ENCODE measurements at places on chromosomes 3 and 15.

DNA sequence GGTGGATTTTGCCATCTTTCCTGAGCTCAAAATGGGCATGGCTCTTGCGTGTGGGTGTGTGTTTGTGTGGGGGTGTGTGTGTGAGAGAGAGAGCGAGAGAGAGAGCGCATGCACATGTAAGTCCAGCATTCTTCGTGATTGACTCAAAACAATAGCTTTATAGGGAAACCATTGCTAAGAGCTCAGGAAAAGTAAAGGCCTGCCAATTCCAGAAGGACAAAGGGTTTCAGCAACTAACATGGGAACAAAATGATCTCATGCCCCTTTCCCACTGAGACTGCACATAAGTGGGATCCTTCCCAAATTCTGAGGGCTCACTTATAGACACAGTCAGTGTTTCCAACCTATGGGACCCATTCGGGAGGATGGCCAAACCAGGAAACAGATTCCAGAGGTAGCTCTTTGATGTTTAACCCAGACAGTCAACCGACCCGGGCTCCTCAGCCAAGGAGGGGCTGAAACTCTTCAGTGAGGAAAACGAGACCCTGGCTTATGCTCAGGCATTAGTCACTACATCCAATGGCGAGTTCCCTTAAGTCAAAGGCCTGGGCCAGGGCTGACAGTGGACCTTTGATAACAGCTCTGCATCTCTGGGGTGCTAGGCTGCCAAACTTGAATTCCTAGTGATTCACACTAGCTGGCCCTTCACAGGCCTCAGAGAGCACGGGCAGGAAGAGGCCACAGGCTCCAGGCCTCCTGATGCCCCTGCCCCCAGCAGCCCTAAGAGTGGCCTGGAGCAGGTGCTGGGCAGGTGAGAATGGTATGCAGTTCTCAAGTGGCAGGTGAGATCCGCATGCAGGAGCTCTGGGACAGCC is 305.0 kb upstream of the C2CD4B start:
- no peak for DNase-seq

DNA sequence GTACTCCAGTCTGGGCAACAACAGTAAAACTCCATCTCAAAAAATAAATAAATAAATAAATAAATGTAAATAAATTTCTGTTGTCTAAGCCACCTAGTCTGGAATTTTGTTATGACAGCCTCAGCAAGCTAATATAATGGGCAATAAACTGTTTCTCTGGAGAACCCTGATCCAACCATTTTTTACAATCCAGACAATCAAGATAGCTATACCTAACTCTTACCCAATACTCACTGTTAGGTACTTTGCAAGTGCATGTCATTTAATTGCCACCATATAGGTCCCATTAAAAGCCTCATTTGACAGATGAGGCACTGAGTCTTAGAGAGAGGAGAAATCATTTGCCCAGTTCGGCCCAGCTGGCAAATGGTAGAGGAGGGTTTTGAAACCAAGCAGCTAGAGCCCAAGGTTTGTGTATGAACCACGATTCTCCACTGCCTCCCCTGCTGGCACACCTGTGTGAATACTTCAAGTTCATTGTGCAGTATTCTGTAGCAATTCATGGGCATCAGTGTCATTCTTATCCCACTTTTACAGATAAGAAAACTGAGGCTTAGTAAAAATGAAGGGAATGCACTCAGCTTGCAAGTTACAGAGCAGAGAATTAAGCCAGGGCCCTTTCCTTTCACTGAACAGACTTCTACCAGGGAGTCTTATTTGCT is 107.0 kb upstream of the UBE2E1 start:
- DNase-seq = no peak

- DNase-seq = no peak
These were observed 365.6 kb downstream of the MAGI1 start for GRCh38 chr3:65672871-65673815.

DNA sequence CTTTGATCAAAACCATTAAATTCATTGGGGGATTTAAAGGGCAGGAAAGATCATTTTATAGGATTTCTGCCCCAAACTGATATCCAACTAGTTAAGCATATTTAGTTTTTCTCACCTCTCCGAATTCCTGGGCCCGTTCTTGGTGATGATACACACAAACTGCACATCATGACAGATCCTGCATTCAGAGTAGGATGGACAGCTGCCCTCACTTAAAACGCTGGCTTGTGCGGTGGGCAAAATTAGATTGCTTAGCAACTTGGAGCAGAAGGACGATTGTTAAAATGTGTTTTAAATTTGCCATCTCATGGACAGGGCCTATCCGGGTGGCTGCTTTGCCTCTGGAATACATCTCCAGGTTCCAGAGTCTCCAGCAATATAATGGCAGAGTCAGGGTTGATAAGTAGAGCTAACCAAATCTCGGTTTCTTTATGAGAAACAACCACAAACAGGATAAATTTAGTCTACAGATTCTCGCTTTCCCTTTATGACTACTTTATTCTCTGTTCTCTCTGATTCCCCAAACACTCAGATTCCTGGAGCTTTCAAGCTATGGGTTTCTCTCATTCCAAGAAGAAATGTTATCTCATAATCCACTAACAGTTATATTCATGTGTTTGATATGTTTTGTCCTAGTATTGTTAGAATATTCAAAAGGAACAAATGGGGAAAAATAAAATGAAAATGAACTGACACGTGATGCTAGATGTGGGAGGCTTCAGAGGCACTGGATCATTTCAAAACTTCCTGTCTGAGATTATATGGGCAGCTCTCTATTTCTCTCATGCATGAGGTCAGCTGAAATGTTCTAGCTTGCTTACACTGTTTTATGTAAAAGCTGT is 1014.1 kb upstream of the SEMA6D start:
- no peak for DNase-seq

DNA sequence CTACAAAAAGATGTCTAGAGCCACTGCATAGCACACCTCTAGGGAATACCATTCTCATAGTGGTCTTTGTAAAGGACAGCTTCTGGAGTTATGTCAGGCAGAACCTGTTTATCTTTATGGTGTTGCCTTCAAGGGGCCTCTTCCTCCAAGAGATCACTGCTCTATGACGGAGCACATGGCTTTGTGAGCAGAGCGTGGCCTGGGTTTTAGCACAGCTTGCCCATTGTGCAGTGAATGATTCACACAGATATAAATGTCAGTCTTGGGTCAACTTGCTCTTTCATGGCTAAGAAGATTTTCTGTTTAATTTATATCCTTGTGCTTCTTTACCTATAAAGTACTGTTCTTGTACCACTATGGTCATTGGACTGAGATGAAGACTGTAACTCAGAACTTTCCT is 41.5 kb upstream of the RBMS3 start:
- DNase-seq = no peak

Measured in CD4-positive, alpha-beta T cell treated with Interleukin-10 for 1 hour (primary cell).